ENCODE measurements at places on chromosomes 1 and 21.

GRCh38 chr1:6462412-6463119 is 3.4 kb downstream of the TNFRSF25 start:
- no peak for DNase-seq

- no peak for DNase-seq
Observed at GRCh38 chr21:41199123-41199522, 31.2 kb downstream of the BACE2 start.

DNA sequence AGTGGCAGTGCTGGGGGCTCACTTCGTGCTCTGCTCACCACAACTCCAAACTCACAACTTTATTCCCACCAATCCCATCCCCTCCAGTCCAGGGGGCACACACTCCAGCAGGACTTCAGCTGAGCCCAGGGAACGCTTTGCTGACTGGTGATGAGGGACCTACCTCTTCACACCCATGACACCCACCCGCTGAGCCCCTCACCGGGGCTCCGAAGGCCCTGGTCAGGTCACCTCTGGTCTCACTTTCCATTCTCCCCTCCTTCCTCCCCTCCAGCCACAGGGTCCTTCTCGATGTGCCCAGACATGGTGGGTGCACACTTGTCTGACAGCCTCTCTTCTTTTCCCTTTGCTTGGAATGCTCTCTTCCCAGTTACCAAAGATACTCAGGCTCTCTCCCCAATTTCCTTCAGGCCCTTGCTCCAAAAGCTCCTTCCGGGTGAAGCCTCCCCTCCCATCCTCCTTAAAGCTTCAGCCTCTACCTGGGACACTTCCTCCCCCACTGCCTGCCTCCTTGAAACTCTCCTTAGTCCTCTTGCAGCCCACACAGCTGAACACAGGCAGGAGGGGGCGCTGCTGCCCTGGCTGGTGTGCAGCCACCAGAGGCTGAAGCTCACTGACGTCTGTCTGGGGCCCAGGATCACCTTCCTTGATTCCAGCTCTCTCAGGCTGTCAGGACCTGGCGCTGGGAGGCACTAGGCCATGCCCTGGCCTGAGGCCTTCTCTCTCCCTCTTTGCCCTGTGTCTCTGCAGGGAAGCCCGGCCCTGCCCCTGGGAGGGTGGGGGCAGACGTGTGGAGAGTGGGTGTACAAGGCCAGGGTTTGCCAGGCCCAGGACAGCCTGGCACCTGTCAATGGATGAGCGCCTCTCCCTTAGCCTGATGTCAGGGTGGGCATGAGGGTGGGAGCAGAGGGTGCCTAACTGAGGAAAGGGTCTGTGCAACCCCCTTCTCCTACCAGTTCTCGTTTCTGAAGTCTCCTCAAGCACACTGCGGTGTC is 1.6 kb downstream of the KCNE1 start:
- peak; percentile 67 for DNase-seq

- no peak for DNase-seq
Observed at GRCh38 chr1:89723863-89724262, 90.9 kb downstream of the LRRC8C start.

GRCh38 chr1:41582004-41582325 is 97.5 kb upstream of the EDN2 start:
- DNase-seq = no peak

DNA sequence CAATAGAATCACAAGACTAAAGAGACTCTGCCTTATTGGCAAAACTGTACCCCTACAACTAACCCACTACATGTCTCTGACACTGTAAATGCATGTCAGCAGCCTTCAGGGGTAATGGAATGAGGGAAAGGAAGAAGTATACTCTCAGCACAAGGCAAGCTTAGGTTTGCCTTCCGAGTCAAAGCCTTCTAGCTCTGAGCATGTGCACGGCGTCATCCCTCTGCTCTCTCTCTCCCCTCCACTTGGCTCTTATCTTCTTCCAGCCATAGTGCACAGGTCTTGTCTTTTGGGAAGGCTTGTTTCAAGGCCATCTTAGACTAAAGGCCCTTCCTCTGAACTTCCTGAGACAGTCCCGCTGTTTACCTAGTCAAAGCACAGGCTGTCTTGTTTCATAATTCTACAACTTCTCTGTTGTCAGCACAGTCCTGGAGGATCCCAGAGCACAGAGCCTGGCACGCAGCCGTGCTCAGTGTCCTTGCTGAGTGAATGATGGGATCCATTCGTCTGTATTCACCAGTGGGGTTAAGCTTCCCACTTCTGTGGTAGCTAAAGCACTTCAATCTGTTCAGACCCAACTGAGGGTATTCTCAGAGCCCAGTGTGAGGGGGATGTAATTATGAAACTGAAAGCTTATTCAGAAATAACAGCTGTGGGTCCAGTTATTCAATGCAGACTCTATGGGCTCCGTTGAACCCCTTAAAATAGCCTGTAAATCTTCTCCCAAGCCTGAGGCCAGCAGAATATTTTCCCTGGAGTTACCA is 166.5 kb upstream of the PLD5 start:
- no peak for DNase-seq
